ENCODE measurements at places on chromosomes 1 and 21. TPM values are rescaled to one million over a fixed set of nuclear protein-coding genes. Genes with fewer than 3 reads are reported as not detected.

Gene E2F2
- total RNA-seq: 2.5 TPM

Gene ADARB1
- total RNA-seq: 6.1 TPM

Gene SPATA45
- not detected for total RNA-seq

Gene ADAMTS1
- 0.22 TPM for total RNA-seq

Data from A549 treated with GW870086 at 1 μM for 4 hours (cell line).